ENCODE measurements at places on chromosomes 1 and 21.

- H3K4me1 ChIP-seq: peaks cover 3% of the 10 kb centered on the region
- no peak overlapping the region for H3K27ac ChIP-seq
- DNase-seq: peak; percentile 25
- peak overlapping the region; percentile 47 for H3K4me3 ChIP-seq
These were observed 15.7 kb upstream of the LUZP1 start for GRCh38 chr1:23184212-23184934.

GRCh38 chr1:1072299-1072848, 1.7 kb downstream of the RNF223 start:
- no peak overlapping the region for H3K4me3 ChIP-seq
- peaks cover 2% of the 10 kb centered on the region for H3K36me3 ChIP-seq
- DNase-seq: no peak

DNA sequence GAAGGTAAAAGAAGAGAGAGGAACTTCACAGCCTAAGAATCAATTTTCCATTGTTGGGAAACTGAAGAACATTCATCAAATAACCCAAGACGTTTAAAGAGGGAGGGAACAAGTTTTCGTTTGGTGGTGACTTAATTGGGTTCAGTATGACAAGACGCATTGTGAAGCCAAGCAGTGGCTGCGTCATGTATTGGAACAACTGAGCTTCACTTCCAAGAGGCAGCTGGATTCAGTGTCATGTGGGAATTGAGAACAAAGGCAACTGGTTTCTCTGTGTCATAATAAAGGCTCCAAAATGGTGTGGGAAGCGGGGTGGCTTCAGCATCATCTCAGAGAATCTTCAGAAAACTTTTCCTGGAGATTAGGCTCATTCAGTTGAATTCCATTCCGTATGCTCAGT, 29.8 kb upstream of the RC3H1 start:
- no peak for DNase-seq
- no peaks in the 10 kb centered on the region for H3K27me3 ChIP-seq
- H3K36me3 ChIP-seq: no peaks in the 10 kb centered on the region
- H3K27ac ChIP-seq: no peak overlapping the region
- H3K4me1 ChIP-seq: peaks cover 3% of the 10 kb centered on the region

DNA sequence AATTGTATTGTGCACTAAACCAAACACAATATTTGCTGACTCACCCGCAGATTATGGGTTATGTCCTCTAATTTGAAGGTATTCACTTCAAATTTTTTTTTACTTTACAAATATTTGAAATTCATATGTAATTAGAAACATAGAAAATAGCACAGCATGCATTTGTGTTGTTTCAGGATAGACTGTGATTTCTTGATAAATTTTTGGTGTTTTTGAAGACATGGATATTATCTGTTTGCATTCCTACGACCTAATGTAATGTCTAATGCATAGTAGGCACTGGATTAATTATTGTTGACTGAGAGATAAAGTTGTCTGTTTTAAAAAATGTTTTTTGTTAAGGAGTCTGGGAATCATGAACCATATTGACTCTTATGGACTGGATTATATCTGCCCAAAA, 850.2 kb downstream of the BRINP3 start:
- H3K4me1 ChIP-seq: no peaks in the 10 kb centered on the region
- H3K4me3 ChIP-seq: no peak overlapping the region
- H3K27me3 ChIP-seq: no peaks in the 10 kb centered on the region

DNA sequence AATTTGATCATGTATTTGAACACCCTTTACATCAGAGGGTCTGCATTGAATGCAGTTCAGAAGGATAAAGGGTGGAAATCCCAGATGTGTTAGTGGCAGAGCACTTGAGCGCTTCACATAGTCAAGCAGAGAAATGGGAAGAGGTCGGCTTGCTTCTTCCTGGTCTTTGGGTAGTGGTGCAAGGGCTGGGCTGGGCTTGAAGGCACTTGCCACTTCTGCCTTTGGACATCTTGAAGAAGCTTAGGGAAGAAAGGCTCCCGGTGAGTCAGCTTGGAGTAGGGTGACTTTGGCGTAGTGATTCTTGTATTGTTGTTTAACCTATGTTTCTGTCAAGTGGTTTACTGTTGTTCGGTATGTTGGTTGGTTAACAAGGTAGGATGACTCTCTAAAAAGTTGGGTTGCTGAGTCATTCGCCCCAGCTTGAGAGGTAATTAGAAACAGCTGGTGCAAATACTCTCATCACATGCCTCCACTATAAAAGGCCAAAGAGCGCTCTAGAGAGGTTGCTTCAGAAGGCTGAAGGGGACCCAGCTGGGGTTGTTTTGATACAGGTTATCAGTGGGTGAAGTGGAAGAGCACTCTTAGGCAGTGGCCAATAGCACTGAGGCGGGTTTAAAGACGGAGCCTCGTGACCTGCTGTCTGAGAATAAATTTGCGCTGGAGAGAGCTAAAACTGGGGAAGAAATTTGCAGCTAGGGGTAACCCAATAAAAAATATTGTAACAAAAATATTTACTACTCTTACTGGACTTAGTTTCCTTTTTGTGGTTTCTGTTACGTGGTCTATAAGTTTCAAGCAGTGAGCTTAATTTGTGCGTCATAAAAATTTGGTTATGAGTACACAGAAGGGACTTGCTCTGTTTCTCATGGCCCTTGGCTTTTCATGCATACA, 1.4 kb downstream of the BACH1 start:
- H3K4me1 ChIP-seq: peaks cover 62% of the 10 kb centered on the region
- peak overlapping the region; percentile 76 for H3K27ac ChIP-seq

DNA sequence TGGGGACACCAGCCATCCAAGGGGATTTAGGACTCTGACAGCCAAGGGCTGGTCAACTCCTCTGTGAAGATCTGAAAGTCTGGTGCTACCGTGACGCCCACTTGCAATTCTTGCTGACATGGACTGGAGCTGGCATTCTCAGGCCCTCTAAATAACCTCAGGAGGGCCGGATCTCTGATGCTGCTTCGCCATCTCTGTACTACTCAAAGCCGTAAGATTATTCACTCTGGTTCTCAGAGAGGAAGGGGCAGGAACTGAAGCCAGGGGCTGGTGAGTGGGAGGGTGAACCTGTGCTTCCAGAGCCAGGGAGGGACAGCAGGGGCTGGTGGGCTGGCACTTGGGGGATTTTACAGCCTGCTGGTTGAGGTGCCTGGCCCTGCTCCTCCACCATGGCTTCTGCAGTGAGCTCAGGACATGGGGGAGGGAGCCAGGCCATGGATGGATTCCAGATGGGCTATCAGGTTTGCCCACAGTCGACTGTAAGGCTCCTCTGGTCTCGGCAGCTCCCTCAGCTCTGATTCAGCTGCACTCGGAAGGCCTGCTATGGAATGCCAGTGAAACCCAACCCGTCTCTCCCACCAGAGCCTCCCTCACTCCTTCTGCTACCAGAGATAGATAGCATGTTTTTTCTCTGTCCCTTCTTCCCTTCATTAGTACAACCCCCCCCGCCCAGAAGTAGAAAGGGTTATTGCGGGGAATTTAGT, 84.5 kb downstream of the PLXNA2 start:
- no peak overlapping the region for H3K4me3 ChIP-seq
- no peak for DNase-seq
- no peak overlapping the region for H3K27ac ChIP-seq
- no peaks in the 10 kb centered on the region for H3K4me1 ChIP-seq
- H3K36me3 ChIP-seq: no peaks in the 10 kb centered on the region

GRCh38 chr1:189431447-189431846, 1046.2 kb downstream of the BRINP3 start:
- no peak overlapping the region for H3K4me3 ChIP-seq
- no peaks in the 10 kb centered on the region for H3K27me3 ChIP-seq
- no peaks in the 10 kb centered on the region for H3K4me1 ChIP-seq
- no peaks in the 10 kb centered on the region for H3K36me3 ChIP-seq
- DNase-seq: no peak
- H3K27ac ChIP-seq: no peak overlapping the region

DNA sequence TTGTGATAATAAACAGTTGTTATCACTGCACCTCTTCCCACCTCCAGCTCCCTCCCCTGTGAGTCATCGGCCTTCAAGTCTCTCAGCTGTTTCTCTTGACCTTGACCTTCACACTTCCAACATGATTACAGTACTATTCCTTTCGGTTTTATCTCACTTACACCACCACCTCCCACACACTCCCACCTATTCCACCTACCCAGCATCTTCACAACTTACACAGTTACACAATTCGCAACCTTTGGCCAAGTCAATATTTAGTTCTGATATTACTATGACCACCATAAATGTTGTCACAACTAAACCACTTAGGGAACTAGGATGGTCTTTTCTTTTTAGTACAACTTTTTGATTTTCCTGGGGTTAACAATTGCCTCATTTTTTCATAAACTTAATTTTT, 60.2 kb downstream of the RIPK4 start:
- H3K4me3 ChIP-seq: no peak overlapping the region
- H3K36me3 ChIP-seq: no peaks in the 10 kb centered on the region
- H3K27me3 ChIP-seq: peaks cover 18% of the 10 kb centered on the region
- H3K27ac ChIP-seq: no peak overlapping the region
- no peaks in the 10 kb centered on the region for H3K4me1 ChIP-seq
- no peak for DNase-seq

- no peaks in the 10 kb centered on the region for H3K27me3 ChIP-seq
- no peaks in the 10 kb centered on the region for H3K36me3 ChIP-seq
- H3K4me1 ChIP-seq: peaks cover 4% of the 10 kb centered on the region
- DNase-seq: no peak
These were observed 115.4 kb downstream of the CRYAA start for GRCh38 chr21:43284238-43284637.

DNA sequence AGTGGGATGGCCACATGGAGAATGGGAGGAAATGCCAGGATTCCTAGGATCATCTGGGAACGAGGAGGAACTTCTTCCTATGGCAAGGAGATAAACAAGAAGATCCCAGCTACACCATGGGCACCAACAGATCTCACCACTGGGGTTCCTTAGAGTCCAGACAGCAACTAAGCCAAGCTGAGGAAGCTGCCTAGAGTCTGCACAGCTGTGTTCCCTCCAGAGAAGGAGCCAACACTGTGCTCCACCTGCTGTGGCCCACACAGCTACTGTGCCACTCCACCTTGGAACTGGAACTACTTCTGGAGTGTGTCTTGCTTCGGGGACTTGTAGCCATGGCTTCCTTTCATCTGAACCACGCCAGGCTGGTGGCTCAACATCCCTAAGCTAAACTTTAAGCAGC, 6.0 kb downstream of the IFNAR1 start:
- peaks cover 11% of the 10 kb centered on the region for H3K36me3 ChIP-seq
- peaks cover 76% of the 10 kb centered on the region for H3K4me1 ChIP-seq
- H3K27ac ChIP-seq: no peak overlapping the region
- H3K4me3 ChIP-seq: no peak overlapping the region

- H3K36me3 ChIP-seq: no peaks in the 10 kb centered on the region
- H3K4me3 ChIP-seq: peak overlapping the region; percentile 20
- no peak for DNase-seq
- peaks cover 13% of the 10 kb centered on the region for H3K4me1 ChIP-seq
- H3K27me3 ChIP-seq: peaks cover 34% of the 10 kb centered on the region
These were observed 56.4 kb downstream of the AJAP1 start for GRCh38 chr1:4710592-4711415.

DNA sequence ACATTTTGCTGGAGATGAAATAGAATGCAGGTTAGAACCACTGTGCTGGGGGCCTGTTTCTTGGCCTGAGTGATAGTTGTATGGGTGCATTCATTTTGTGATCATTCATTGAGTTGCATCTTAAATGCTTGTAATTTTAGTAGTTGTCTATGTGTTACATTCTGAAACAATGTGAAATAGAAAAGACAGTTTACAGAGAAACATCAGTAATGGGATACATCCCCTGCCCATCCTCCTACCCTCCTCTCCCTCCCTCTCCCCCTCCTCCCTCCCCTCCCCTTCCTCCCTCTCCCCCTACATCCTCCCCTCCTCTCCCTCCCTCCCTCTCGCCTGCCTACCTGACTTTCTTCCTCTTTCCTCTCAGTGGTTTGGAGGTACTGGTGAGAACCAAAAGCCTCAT, 54.5 kb upstream of the COL6A1 start:
- H3K27ac ChIP-seq: no peak overlapping the region
- DNase-seq: no peak
- no peaks in the 10 kb centered on the region for H3K27me3 ChIP-seq

DNA sequence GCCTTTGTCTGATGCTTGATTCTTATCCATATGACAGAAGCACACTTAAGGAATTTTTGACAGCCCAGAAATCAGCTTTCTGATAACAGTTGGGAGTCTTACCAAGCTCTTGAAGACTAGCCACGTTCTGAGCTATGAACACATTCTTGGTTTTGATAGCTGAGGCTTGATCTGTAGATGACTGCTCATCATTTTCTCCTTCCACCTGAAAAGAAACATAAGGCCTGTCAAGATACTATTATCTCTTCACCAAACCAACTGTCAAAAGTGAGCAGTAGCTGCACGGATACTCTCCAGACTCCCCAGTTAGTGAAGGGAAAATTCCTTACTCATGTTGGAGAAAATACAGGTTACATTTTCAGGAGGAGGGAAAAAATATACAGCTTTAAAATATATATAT, 12.2 kb downstream of the UBR4 start:
- DNase-seq: no peak
- peaks cover 13% of the 10 kb centered on the region for H3K4me1 ChIP-seq
- H3K27ac ChIP-seq: no peak overlapping the region
- no peak overlapping the region for H3K4me3 ChIP-seq
- H3K36me3 ChIP-seq: peaks cover 42% of the 10 kb centered on the region

DNA sequence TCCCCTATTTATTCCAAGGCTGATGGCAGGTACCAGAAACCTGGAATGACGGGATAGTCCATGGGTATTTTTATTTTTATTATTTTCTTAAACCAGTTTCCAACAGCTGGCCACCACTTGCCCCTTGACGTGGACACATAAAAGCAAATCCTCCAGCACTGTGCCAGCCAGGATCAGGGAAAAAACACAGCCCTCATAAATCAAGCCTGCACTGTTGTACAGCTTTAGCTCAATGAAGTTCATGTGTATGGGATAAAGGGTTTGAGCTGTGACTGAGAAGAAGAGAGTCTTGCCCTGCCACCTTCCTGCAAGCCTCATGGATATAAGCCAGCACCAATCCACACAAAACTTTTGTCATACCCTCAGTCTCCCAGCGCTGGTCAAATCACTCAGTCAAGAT, 303.8 kb upstream of the SPAG17 start:
- no peak overlapping the region for H3K27ac ChIP-seq
- no peaks in the 10 kb centered on the region for H3K4me1 ChIP-seq
- no peak for DNase-seq
- no peak overlapping the region for H3K4me3 ChIP-seq
- H3K36me3 ChIP-seq: no peaks in the 10 kb centered on the region

DNA sequence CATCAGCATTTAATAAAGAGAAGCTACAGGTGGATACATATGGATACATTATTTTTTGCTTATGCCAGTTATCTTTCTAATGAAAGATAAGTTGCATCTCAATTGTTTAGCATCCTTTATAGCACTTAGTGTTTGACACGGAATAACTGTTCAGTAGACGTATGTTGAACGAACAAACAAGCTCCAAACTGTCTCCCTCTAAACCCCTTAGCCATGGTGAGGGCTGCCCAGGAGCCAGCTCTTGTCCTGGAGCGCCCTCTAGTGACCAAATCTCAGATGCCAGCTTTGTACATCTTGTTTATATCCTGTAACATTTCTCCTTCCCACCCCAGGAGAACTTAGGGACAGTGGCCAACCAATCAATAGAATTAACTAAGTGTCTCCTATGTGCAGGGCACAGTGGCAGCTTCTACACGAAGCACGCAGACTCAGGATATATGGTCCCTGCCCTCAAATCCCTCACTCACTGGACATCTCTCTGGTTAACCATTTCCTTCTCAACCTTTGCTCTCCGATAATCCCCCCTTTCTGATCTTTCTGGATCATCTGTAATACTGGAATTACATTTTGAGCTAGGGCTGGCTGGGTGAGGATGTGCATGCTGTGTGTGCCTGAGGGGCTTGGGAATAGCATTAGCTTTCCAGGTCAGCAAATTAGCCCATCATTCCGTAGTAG, 22.9 kb downstream of the KCNA10 start:
- no peaks in the 10 kb centered on the region for H3K4me1 ChIP-seq
- no peaks in the 10 kb centered on the region for H3K27me3 ChIP-seq
- H3K36me3 ChIP-seq: no peaks in the 10 kb centered on the region
- DNase-seq: peak; percentile 91
